ENCODE measurements at places on chromosomes 5 and 9.

DNA sequence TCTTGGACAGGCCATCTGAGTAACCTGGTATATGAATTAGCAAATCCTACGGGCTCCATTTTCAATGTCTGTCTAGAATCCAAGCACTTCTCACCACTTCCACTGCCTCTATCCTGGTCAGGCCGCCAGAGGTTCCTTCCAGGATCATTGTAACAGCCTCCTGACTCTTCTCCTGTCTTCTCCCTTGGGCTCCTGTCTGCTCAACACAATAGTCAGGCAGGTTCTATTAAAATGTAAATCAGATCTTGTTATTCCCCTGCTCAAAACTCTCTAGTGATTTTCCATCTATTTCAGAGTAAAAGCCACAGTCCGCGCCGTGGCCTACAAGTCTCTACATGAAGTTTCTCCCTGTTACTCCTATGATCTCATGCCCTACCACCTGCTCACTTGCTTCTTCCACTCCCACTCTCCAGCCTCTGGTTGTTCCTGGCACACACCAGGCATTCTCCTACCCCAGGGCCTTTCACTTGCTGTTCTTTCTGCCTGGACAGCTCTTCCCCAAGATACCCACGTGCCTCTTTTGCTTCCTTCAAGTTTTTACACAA, 21.7 kb downstream of the ZNF366 start:
- no peak for DNase-seq

- no peak for DNase-seq
These were observed 70.9 kb downstream of the HSPA4 start for GRCh38 chr5:133122711-133123110.

GRCh38 chr5:150347451-150347850, 10.0 kb upstream of the TCOF1 start:
- no peak for DNase-seq

GRCh38 chr9:95494416-95495371, 22.1 kb downstream of the PTCH1 start:
- DNase-seq: peak; percentile 77

- no peak for DNase-seq
These were observed 158.6 kb downstream of the RFX3 start for GRCh38 chr9:3367185-3367584.
